ENCODE measurements at places on chromosomes 5 and 9.

GRCh38 chr5:100479079-100479688 lies 56.0 kb upstream of the FAM174A start:
- no peak for DNase-seq

DNA sequence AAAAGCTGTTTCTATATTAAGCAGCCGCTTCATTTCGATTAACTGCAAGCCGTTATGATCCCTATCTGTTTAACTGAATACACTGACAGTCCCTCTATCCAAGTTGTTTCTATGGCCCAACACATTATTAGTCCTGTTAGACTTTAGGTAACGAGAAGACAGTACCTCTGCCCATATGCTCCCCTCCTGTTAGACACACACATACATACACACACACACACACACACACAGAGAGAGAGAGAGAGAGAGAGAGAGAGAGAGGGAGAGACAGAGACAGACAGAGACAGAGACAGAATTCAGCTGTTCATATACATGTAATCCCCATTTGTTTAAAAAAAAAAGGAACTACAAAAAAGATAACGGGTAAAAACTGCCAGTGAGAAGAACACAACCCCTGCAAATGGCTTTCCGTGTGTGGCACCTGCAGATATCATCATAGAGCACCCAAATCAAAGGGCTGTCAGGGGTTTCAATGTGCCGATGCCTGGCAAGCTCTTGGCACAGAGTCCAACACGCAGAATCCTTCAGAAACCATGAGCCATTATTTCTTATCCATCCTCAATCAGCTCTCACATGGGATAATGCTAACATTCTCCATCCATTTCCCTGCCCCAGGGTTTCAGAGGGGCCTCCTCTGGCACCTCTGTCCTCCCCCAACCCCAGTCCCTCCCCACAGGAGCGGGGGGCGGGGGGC lies 144.0 kb downstream of the MYO10 start:
- DNase-seq: no peak

DNA sequence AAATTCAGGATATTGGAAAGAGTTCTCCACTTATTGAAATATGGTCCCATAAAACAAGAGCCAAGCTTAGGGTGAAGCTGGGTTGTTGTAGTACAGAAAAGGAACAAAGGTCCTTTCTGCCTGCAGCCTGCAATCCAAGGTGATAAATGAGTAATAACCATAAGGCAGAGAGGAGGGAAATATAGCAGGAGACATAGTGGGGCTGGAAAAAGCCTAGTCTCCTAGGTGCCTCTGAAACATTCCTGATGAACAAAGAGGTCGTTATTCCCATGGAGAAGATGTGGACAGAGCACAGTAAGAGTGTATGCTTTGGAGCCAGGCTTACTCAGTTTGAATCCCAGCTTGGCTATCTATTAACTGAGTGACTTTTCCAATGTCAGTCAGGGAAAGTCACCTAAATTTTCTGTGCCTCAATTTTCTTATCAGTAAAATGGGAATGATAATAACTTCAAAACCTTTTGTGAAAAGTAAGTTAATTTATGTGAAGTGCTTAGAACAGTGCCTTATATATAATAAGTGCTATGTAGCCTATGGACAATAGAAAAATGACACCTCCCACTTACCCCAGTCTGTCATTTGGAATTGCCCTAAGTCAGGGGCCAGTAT lies 110.8 kb upstream of the GRIN3A start:
- no peak for DNase-seq

DNA sequence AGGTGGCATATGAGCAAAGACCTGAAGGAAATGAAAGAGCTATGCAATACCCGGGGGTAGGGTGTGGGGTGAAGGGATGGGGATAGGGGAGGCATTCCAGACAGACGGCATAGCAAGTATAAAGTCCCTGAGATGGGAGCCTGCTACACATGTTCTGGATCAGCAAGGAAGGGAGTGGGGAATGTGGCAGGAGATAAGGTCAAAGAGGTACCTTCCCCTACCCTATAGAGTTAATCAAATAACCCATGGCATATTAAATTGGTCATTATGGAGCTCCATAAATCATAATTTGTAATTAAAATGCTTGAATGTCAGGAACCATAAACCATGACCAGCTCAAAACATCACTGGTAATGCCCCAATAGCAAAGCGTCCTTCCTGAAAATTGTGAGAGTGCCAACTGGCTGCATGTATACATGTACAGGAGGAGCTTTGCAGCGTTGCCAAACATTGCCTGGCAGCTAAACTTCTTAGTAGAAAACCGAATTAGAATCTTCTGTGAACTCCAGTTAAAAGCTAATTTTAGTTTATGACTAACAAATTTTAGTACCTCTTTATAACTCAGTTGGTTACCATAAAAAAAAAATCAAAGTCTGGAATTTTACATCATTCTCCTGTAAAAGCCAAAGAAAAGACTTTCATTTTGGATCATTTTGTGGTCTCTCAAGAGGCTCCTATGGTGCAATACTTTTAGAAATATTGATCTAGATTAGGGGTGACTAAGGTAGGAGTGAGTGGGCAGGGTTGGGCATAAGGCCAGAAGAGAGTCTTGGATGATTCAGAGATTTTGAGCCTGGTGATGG lies 4.7 kb downstream of the DNAI1 start:
- DNase-seq: no peak

GRCh38 chr5:67409126-67409777 lies 212.7 kb upstream of the CD180 start:
- no peak for DNase-seq

GRCh38 chr5:134582281-134582680 lies 50.3 kb downstream of the SAR1B start:
- no peak for DNase-seq

DNA sequence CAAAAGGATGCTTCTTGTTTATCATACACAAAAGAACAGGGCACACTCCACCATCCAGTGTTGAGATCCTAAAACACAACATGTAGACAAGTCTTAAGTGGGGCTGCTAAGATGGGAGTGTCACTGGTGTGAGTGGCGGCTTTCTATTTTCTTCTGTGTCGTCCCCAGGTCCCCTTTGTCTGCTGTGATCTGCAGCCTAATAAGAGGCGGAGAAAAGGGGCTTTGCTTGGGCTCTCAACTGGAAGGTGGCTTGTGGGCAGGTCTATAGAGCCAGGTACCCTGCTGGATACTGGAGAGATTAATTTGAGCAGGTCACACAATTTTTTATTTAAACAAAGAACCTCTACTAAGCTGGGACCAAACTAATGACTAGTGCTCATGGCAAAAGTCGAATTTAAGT lies 126.1 kb upstream of the SAP30L start:
- DNase-seq: no peak

- DNase-seq: no peak
Observed at GRCh38 chr9:83043597-83043996, 19.3 kb downstream of the RASEF start.

- DNase-seq: no peak
Observed at GRCh38 chr9:98227883-98228282, 27.6 kb downstream of the TBC1D2 start.

GRCh38 chr9:69364510-69365150 lies 39.6 kb downstream of the ENTREP1 start:
- no peak for DNase-seq

- DNase-seq: no peak
Observed at GRCh38 chr5:111194925-111195324, 29.3 kb upstream of the CAMK4 start.

GRCh38 chr5:95726811-95727763 lies 4.0 kb upstream of the RHOBTB3 start:
- no peak for DNase-seq

- DNase-seq: no peak
Observed at GRCh38 chr9:10208691-10209069, 404.1 kb downstream of the PTPRD start.

DNA sequence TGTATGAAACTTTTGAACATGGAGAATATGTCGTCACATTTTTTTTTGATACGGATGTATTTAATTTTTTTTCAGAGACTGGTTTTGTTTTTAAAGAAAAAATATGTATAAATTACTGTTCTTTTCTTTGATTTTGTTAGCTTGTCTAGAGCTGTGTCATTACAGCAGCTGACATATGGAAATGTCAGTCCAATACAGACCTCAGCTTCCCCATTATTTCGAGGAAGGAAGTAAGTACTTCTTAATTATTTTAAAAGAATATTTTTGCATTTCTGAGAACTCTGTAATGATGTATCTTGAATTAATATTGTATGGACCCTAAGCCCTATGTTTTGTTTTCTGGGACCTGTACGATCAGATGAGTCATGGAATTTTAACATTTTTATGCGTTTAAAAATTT lies 7.6 kb downstream of the TENT2 start:
- no peak for DNase-seq

- no peak for DNase-seq
Observed at GRCh38 chr9:90726215-90726614, 75.4 kb upstream of the SYK start.

DNA sequence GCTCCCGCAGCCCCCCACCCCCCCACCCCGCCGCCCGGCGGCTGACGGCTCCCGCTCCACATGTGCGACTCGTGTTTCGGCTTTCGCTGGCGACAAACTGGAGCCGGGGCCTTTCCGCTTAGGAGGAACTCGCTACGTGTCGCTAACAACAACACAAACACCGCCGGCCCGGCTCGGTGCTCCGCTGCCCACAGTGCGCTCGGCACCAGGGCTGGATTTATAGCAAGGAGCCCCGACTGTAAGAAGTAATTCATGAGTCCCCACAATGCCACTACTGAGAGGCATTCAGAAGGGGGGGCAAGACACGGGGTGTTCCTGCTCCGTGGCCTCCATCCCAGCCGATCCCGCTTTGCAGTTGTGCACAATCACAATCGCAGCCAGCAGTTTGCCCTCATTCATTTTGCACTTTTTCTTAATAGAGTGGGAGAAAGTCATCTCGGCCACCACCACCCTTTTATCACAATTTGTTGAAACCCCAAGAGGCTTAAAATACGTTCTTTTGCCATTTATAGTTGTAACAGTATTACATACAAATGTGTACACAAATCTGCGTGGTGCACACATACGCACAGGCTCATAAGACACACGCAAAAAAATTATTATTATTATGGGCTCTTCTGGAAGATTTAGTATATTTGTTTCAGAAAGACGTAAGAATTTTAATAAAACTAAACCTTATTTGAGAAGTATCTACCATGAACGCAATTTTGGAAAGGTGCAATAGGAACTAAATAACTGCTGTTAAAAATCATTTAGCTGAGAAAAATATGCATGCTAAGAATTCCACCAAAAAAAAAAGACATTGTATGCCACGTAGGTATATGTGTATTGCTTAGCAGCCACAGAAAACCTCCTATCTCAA lies 48.1 kb downstream of the EBF1 start:
- DNase-seq: no peak

DNA sequence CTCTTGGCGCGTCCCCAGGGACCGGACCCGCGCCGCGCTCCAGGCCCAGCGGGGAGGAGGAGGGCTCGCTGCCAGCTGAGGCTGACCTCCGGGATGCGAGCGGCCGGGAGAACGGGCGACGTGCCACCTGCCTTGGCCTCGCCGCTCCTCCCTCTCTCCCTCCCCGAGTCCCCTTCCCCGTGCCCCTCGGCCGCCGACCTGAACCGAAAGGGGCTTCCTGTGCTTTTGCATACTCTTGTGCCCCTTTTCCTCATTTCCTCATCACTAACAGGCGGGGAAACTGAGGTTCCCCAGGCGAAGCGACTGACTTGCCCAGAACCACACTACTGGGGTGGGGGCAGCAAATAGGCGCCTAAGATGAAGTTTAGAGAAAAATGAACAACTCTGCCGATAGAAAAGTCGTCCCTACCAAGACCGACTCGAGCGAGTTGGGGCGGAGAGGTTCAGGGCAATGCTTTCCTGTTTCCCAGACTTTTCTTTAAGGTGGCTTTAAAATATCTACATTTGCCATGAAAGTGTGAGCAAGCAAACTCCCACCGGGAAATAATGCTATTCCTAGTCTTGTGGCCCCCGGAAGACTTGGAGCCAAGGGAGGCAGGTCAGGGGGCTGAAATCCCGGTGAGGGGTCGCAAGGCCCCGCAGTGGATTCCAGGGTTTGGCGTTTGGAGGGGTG lies 580 bp upstream of the DUSP1 start:
- DNase-seq: no peak

DNA sequence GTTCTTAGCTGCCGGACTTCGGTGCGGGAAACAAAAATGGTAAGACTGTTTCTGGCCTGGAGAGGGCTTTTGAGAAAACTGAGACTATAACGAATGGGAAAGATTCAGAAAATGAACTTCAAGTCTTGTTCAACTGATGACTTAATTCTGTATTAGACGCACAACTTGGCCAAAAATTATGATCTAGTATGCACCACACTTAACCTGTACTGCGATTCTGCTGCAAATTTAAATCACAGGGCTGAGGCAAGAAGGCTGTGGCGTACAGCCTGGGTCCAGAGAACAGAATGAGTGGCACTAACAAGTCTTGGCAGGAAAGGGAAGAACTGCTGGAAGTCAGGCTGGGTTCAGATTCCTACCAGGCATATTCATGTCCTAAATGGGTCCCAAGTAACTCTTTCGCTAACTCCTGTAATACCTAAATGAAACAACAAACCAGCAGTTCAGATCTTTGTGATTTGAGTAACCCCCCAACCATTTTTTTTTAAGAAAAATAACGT lies 781 bp upstream of the COL23A1 start:
- no peak for DNase-seq

- DNase-seq: no peak
Observed at GRCh38 chr5:92977846-92978540, 603.0 kb downstream of the NR2F1-AS1 start.

GRCh38 chr5:180090769-180091546 lies 19.4 kb upstream of the RNF130 start:
- DNase-seq: no peak

DNA sequence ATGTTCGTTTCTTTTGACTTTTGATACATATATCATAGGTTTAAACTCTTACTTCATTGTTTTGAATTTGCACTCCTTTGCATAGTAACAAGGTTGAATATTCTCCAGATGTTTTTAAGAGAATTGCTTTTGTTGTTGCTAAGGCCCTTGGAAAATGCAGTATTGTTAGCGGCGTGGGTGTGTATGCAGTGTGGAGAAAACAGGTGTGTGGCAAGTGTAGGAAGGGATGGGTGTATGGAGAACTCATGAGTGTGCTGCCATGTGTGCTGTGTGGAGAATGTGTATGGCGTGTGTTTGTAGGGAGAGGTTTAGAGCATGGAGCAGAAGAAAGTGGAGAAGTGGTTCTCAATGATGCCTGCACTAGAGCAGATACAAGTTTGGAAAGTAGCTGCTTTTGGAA lies 87.3 kb downstream of the WWC1 start:
- DNase-seq: no peak
